G401 (cell line): ENCODE measurements at places on chromosomes 16 and 17. TPM values are rescaled to one million over a fixed set of nuclear protein-coding genes. Genes with fewer than 3 reads are reported as not detected.

The MYLK3 gene
- total RNA-seq, result 4.7 and 9.1 TPM in 2 replicates

The SSTR5 gene
- not detected in 2 replicates for total RNA-seq

The CLDN6 gene
- total RNA-seq, result 1.7 and 2.7 TPM in 2 replicates

The EME1 gene
- total RNA-seq, result 6.6 and 21.6 TPM in 2 replicates

The SLC4A1 gene
- total RNA-seq, result not detected in 2 replicates

The HMOX2 gene
- total RNA-seq, result 94.3 and 99.9 TPM in 2 replicates

The RNF43 gene
- total RNA-seq, result not detected in 2 replicates

The CFAP97D1 gene
- not detected in 2 replicates for total RNA-seq

The NOS2 gene
- 0.18 and 1.0 TPM in 2 replicates for total RNA-seq

The MYOCD gene
- total RNA-seq, result not detected in 2 replicates

The CBFA2T3 gene
- 0.12 and 0.64 TPM in 2 replicates for total RNA-seq

The SLFN12 gene
- total RNA-seq, result 12.3 and 15.0 TPM in 2 replicates

The PTX4 gene
- 0.61 TPM in 1 of 2 replicates, not detected in the other for total RNA-seq

The EEF2KMT gene
- total RNA-seq, result 18.8 and 19.1 TPM in 2 replicates

The RNF213 gene
- total RNA-seq, result 12.9 and 15.2 TPM in 2 replicates

The TMIGD1 gene
- not detected in 2 replicates for total RNA-seq

The BCO1 gene
- not detected in 2 replicates for total RNA-seq

The ADGRG1 gene
- total RNA-seq, result 4.1 and 5.5 TPM in 2 replicates

The PRSS8 gene
- 4.6 TPM in 1 of 2 replicates, not detected in the other for total RNA-seq

The NPIPB8 gene
- not detected in 2 replicates for total RNA-seq

The GJD3 gene
- not detected in 2 replicates for total RNA-seq

The RSL1D1 gene
- total RNA-seq, result 391 and 624 TPM in 2 replicates

The NHERF2 gene
- 20.5 and 28.9 TPM in 2 replicates for total RNA-seq

The PRAC2 gene
- total RNA-seq, result 9.5 and 42.2 TPM in 2 replicates

The TMEM256 gene
- total RNA-seq, result 200 and 369 TPM in 2 replicates

The EIF3C gene
- total RNA-seq, result 714 and 797 TPM in 2 replicates

The ZNF597 gene
- total RNA-seq, result 0.18 and 0.61 TPM in 2 replicates
